ENCODE measurements at places on chromosomes 6 and 20.

DNA sequence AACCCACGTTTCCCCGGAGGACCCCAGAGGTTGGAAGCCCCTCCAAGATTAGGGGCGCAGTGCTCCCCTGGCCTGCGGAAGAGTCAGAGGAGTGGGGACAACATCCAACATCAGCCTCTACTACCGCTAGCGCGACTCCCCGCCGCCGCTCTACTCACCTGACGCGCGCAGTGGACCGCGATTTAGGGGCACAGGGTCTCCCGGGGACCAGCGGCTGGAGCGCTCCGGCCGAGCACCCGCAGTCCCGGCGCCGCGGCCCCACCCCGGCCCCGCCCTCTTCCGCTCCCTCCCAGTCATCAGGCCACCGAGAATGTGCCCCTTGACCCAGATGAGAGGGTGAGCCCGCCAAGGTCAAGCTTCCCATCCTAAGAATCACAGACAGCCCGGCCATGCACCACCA is at the start of gene ZFP57:
TSS of gene ZFP57 (minus strand) at position 249 of the 400 bp plus-strand sequence. CDS start 4,149 bp downstream, outside the sequence.
- DNase-seq, result no peak

DNA sequence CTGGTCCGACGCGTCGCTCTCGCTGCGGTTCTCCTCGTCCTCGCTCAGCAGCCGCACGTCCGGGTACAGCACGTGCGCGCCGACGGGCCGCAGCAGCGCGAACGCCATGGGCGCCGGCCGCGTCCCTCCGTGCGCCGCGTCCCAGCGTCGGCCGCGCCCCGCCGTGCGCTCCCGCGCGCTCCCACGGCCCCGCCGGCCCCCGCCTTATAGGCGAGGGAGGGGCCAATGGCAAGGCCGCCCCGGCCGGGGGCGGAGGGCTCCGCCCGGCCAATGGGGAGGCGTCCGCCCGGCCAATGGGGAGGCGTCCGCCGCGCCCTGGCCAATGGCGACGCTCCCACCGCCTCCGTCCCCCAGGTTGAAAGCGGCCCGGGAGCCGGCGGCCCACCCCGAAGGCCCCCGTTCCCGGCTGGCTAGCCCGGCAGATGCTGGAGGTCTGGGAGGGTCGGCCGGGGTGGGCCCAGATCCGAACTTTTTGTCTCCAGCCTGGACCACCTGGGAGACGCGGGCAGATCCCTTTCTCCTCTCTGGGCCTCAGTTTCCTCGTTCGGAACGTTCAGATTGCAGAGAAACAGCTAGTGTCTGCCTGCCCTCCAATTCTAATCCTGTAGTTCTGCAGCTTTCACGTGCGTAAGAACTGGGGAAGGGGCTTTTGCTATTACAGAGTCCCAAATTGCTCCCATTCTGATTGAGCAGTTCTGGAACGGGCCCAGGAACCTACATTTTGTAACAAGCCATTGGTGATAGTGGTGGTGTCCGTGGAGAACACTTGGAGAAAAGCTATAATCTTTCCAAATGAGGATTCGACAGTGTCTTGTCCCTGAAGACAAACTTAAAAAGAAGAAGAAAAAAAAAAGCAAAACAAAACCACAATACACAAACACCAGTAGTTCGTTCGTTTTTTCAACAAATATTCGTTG is at the start of gene TCF15:
TSS of gene TCF15 (minus strand) at position 180 of the 917 bp plus-strand sequence. CDS start at position 108, 72 bp downstream.
- no peak for DNase-seq

- DNase-seq, result no peak
Observed at GRCh38 chr6:168724033-168724432, 283.0 kb downstream of the SMOC2 start.

GRCh38 chr6:106666282-106667021 is 37.1 kb downstream of the QRSL1 start:
- no peak for DNase-seq

DNA sequence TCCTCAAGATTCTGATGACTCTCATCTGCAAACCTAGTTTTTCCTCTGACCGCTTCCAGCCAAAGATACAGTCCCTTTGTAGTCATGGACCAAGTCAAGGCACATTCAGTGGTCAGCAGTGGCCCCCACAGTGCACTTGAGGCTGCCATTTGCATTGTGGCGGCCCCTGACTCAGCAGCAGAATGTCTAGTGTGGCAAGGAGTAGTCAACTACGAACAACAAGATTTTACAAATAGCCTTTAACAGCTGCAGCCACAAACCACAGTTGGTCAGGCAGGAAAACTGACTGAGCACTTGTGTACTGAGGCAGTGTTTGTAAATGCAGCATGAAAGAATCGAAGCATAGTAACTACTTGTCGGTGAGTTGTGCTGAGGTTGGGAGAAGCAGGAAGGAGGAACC is 49.6 kb downstream of the SLC2A12 start:
- DNase-seq, result peak; percentile 47

- DNase-seq, result no peak
Observed at GRCh38 chr6:87174078-87174579, 18.8 kb downstream of the ZNF292 start.
